ENCODE measurements at places on chromosomes 7 and 10.

DNA sequence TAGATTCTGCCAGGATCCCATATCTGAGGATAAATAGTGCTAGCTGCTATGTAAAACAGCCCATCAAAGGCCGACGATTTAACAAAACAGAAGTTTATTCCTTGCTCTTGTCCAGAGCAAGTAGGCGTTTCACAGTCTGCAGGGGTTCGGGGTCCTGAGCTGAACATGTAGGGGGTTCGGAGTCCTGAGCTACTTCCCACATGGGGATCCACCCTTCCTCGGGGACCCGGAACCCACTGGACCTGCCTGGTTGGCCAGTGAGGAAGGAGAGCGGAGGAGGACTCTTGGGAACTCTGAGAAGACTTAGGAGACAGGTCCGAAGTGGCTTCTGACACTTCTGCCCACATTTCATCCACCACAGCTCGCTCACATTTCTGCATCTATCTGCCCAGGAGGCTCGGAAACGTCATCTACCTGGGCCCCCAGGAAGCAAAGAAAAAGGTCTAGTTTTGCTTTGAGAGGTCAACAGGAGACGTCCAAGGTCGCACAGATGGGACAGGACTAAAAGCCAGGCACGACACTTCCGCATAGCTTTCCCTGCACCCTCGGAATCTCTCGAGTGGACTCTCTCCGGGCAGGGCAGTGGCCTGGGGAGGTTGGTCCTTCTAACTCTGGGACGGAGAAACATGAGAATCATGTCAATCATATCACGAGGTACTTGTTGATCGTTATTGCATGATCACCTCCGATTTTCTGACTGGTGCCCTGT lies 86.4 kb downstream of the MICALL2 start:
- DNase-seq: no peak

GRCh38 chr7:89265631-89266030 lies 470.1 kb upstream of the TEX47 start:
- DNase-seq: no peak

DNA sequence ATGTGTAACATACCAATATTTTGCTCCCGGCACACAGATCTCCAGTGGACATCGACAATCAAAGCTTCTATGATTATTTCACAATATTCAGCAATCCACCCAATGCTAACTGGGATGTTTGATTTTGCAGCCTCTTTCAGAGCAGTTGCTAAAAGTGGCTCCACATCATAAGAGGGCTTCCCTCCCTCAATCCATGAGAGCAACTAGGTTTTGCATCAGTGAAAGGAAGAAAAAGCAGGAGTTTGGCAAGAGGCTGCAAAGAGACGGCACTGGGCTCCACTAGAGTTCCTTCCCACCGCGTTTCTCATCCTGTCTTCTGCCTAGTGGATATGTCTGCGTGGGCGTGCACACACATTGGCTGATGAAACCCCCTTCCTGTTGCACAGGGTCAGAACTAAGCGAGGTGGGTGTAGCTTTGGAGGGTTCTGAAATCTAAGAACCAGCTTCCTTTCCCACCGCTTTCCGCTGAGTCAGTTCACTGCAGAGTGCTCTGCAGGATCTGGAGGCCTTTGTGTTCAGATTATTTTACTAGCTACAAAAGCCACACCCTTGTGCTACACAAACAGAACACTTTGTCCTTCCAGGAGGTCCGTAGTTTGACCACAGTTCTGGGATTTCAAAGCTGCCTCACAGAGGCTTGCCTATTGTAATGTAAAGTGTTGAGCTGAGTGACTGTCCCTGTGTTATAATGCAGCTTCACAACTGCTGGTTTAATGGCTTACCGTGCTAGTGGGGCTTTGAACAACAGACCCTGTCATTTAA lies 28.1 kb downstream of the ARL4A start:
- peak; percentile 84 for DNase-seq

DNA sequence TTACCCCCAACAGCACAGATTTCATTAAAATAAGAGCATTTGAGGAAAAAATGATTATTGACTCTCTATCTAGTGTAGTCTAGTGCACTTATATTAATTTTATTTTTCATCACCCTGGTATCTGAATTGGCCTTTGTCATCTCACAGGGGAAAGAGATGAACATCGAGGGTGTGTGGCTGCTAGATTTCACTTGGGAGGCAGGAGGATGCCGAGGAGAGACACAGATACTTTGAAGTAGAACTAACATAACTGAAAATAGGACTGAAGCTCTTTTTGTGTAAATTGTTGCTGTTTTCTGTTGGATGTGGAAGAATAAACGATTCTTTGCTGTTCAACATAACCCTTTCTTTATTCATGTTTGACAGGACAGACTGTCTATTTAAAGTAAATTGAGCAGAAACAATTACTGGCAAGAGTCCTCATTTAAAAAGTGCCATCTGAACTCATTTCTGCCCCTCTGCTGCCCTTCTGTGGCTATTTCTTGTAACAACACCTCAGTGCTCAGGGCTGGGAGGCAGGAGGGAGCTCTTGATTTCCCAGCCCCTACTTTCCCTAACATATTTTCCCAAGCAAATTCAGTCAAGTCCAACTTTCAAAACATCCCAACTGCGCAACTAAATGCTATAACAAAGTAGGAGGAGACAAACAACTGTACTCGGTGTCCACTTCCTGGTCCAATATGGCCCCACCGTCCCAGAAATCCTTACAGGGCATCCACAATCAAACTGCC lies 15.6 kb downstream of the LYZL1 start:
- peak; percentile 23 for DNase-seq

DNA sequence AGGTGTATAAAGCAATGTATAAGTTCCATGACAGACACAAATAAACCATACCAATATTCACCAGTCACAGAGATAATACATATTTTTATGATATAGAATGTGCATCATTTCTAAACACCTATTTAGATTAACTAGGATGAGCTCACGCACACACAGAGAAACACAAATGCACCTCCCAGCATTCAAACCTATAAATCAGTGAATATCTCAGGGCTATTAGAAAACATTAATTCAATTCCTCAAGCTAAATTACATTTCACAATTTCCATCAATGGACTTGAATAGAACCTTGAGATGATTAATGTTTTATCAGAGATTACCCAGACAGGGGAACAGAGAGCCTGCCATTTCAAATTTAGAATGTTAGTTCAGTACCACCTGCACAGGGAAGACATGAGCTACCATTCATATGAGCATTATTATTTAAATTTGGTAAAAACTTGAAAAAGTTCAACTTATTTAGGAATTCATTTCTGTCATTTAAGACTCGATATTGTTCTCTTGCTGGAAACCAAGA lies 221.7 kb downstream of the PARD3 start:
- DNase-seq: no peak

DNA sequence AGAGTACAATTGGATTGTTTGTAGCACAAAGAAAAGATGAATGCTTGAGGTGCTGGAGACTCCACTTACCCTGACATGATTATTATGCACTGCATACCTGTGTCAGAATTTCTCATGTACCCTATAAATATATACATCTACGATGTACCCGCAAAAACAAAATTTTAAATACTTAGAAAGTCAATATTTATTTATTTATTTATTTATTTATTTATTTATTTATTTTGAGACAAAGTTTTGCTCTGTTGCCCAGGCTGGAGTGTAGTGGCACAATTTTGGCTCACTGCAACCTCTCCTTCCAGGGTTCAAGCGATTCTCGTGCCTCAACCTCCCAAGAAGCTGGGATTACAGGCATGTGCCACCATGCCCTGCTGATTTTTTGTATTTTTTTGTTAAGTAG lies 35.1 kb upstream of the EBF3 start:
- no peak for DNase-seq

DNA sequence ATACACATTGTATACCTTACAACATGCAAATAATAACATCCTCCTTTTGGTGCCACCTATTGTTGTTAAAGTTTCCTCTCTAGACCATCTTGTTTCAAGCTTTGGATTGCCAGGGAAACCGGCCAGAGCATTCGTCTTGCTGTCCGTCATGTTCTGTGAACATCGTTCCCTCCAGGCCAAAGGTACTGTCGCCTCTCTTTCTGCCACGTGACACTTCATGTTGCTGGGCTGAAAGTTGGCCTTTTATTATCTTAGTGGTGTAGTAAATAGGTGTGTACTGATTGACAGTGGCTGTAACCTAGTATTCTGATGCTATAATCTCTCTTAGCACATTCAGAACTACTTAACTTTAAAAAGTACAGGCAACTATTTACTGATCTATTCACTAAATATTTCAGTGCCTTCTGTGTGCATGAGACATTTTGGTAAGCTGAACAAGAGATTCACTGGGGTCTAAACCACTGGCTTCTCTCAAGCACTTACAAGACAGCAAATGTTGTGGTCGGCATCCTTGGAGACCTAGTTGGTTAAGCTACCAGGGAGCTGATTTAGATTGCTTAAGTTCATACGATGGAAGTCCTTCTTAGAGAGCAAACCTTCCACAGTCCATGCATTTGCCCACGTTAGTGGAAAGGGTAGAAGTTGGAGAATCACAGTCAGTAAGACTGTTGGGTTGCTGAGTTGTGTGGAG lies 52.4 kb downstream of the SHH start:
- DNase-seq: no peak

DNA sequence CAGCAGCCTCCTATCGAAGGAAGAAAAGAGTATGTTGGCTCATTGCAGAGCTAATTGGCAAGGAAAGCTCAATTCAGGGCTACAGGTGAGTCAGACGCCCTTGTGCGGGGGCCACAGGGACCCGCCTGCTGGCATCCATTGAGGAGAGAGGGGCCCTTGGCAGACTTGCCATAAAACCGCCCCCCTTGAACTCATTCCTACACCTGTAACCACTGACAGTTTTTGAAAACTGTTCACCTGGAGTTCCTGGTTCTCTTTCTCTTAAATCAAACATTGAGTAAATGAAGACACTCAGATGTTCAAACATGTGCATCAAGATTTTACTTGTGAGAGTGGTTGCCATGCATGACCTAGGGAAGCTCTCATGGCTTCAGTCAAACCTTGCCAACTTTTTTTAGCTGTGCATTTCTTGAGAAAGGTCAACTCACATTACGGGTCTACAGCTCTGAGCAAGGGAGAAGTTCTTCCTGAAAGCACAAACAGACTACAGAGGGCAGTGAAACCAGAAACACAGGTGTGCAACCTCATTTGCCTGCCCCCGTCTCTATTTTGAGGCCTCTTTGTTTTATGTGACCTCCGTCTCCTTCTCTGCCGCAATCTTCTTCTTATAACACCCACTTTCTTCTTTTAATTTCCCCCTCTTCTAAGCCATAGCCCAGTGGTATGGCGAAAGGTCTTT lies 87.8 kb downstream of the TBXAS1 start:
- DNase-seq: no peak

- peak; percentile 34 for DNase-seq
These were observed 47.7 kb downstream of the LRGUK start for GRCh38 chr7:134174795-134175261.

DNA sequence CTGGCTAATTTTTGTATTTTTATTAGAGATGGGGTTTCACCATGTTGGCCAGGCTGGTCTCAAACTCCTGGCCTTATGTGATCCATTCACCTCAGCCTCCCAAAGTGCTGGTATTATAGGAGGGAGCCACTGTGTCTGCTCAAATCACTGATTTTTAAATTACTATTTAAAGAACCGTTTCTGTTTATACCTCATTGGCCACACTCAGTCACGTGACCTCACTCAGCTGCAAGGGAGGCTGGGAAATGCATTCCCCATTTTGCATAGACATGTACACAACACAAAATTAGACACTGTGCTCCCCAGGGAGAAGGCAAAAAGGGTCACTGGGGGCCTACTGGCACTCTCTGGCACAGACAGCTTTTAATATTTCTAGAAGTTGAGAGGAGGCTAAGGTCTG lies 13.6 kb upstream of the CALU start:
- no peak for DNase-seq

GRCh38 chr7:66265566-66265965 lies 60.4 kb downstream of the TPST1 start:
- DNase-seq: no peak

DNA sequence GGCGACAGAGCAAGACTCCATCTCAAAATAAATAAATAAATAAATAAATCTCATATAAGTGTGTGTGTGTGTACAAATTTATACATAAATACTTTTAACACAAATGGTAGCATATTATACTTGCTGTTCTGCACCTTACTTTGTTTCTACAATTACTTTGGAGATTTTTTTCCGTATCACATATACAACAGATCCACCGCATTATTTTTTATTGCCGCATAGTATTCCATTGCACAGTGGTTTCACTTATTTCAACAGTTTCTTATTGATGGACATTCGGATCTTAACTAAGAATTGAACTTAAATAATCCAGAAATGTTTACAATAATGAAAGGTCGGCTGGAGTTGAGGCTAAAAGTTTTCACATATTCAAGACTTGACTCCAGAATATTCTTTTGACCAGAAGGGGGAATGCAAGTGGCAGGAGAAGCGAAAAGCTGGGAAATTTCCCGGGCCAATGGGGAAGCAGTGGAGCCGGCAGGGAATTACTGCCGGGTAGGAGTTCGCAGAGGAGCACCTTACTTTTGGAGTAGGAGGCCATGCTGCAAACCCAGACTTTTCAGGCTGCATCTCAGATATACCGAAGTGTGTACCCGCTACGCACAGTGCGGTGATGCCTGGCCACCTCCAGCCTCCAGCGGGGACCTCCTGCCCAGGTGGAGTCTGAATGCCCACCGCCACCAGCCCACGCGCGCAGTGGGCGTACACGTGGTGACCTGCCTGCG lies 415 bp upstream of the CNNM1 start:
- DNase-seq: no peak

- no peak for DNase-seq
These were observed 5.8 kb upstream of the SCD start for GRCh38 chr10:100340948-100341847.

DNA sequence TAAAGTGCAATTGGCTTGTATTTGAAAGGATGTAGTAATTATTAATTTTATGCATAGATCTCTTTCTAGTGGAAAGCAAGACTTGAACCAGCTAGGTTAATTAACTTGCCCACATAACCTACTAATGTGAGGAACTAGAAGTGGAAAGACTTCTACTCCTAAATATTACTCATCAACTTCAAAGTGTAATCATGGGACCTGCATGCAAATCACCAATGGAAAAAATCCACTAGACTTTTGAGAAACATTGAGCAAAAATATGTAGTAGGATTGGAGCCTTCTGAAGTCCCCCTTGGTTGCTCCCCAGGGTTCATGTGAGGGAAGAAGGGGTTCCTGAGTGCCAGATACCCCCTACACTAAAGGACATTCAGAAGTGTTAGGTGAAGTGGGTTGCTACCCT lies 240.2 kb downstream of the PTEN start:
- no peak for DNase-seq

DNA sequence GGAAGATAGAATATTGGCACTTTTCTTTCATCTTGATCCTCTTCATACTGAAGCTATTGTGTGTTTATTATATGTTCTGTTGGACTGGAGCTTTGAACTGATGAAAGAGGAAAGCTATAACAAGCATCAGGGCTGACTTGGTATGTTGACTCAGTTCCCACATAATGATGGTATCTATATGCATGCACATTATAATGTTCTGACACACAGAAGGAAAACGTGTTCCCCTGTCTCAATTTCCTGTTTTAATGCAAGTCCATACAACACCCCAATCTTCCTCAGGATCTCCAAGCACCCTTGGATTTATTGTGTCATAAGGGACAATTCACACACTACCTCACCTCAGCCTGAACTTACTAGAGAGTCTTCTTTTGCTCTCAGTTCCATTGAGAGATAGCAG lies 8.3 kb upstream of the WASL start:
- no peak for DNase-seq

Data from AG09309 (cell line).